ENCODE measurements at places on chromosomes 13 and 19.

DNA sequence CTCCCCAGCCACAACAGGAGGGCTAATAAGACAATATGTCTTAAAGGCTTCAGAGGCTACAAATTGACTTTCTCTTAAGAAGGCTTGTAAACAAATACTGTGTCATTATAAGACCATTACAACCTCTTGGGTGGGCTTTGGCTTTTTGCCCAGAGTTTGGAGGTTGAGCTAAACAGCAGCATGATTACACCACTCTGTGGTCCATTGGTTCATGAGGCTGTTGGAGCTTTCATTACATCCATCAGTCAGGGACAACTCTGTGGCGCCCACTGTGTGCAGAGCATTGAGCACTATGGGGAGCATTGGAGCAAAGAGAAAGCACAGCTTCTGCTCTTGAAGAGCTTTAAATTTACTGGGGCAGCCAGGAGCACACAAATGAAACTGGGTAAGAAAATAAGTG, 75.9 kb downstream of the TNFSF11 start:
- DNase-seq, result no peak

DNA sequence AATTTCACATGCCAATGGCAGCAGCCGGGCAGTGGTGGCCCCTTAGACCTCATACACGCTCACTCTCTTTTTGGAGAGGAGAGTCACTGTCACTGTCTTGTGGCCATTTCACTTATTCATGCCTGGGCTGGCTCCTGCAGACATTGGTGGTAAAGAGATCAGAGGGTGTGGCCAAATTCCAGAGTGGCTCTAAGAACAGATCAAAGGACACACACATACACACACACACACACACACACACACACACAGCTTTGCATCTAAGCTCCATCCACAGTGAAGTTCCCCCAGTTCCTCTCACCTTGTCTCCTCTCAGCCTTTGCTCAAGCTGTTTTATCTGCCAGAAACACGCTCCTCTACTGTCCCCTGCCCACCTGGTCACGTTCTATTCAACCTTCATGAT, 46.5 kb upstream of the KPNA3 start:
- DNase-seq, result no peak

GRCh38 chr13:41458187-41458760, 924 bp downstream of the RGCC start:
- peak; percentile 63 for DNase-seq

- no peak for DNase-seq
These were observed 100.6 kb downstream of the RAP2A start for GRCh38 chr13:97534540-97534939.

DNA sequence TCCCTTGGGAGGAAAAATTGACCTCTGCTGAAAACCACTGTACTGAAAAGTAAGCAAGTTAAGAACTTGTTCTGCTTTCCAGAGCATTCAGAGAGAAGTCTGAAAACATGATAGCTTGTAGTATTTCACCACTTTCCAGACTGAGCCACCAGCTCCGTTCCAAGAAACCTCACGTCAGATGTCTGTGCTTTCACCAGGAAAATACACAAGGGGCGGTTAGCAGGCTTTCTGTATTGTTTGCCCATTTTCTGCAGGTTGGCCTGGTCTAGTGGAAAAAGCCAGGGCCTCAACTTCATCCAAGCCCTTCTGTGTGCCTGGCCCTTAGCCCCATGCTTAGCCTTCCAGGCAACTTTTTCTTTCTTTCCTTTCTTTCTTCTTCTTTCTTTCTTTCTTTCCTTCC, 36.4 kb downstream of the RXFP2 start:
- no peak for DNase-seq

DNA sequence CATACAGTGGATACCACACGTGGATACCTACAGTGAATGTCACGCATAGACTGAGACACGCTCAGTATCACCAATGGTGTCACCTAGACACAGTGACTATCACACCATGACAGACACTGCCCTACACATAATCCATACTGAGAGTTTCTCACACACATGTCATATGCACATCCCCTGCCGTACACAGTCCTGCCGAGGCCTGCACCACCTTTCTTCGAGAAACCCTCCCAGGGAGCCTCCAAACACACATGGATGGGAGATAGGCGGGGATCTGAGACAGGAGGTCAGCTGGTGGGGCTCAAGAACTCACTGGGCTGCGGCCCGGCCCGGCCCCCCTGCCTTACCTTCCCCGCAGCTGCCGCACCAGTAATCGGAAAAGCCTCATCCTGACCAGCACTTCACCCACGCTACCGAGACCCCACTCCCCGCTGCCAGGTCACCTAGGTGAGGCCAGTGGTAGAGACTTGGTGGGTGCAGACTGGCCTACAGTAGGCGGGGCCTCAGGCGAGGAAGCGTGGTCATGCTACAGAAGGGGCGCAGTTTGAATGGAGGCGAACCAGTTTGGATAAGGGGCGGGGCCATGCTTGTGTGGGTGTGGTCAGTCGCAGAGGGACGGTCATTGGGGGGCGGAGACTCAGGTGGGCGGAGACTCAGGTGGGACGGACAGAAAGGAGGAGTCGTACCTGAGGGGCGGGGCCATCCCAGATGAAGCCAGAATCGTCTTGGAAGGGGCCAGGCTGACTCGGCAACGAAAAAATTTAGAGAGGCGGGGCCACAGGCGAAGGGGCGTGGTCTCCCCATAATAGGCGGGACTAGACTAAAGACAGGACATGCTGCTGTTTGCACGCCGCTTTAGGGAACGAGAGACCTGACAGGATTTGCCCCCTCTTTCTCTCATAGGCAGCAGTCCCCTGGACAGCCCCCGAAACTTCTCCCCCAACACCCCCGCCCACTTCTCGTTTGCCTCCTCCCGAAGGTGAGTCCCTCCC, 2.1 kb downstream of the MAST1 start:
- DNase-seq, result peak; percentile 95

DNA sequence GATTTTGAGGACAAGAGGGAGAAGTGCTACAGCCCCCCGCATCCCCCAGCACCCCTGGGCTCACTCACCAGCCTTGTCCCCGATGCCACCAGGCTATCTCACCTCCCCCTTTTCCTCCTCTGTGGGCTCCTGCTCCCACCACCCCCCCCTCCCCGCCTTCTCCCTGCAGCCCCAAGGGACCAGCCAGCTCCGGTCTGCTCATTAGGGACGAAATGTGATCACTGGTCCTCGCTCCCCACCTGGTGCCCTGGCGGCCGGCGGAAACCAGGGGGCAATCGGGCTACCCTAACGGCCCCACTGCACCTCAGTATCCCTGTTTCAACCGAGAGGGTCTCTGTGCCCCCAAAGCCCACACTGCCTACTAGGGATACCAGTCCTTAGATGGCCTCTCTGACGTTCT, 2.7 kb downstream of the GPR4 start:
- DNase-seq, result no peak

DNA sequence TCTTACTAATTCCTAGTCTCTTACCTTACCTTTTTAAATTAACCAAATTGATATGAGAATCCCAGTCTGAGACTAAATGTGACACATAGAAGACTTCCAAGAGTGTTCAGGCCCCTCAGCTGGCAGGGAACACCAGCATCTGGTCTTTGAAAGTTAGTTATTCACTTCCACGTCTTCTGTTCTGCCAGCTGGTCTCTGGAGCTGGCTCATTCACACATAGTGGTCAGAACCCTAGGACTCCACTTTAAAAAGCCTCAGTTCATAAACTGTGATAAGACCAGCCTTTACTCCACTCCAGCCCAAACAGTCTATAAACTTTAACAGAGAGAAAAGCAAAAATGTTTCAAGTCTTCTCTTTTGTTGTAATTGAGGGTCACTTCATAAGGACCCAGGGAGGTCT, 263.0 kb downstream of the DCT start:
- DNase-seq, result no peak

DNA sequence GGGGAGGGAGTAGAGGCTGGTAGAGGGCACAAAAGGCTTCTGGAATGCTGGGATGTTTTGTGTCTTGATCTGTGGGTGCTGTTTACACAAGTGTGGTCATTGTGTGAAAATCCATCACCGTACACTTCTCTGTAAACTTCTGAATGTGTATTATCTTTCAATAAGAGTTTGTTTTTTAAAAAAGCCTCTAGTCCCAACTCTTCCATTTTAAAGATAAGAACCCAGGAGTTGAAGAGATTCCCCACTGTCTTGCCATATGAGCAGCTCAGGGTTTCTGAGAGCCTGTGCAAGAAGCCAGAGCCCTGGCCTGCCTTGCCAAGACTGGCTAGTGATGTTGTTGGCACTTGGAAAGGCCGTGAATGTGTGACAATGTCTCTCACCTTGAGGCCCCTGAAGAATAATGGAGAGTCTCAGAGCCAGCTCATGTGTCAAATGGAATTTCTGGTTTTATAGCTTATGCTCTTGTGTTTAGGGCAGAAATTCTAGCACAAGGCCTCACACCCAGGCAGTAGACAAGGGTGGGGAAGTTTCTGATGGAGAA, 57.5 kb upstream of the NPAS1 start:
- DNase-seq, result no peak

- peak; percentile 50 for DNase-seq
These were observed 40.5 kb downstream of the FAM124A start for GRCh38 chr13:51262501-51263211.

DNA sequence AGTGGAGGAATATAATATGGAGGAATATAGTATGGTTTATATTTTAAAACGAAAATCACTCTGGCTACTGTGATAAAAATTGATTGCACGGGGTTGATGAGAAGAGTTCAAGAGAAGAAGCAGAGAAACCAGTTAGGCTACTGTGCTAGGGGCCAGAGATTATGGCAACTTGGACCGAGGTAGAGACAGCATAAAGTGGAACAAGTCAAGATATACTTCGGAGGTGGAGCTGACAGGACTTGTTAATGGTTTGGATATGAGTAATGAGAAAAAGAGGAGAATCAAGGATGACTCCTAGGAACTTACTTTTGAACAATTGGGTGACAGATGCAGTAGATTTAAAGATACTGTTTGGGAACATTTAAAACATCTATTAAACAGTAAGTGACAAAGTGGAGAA, 6.6 kb upstream of the WDFY2 start:
- DNase-seq, result no peak

DNA sequence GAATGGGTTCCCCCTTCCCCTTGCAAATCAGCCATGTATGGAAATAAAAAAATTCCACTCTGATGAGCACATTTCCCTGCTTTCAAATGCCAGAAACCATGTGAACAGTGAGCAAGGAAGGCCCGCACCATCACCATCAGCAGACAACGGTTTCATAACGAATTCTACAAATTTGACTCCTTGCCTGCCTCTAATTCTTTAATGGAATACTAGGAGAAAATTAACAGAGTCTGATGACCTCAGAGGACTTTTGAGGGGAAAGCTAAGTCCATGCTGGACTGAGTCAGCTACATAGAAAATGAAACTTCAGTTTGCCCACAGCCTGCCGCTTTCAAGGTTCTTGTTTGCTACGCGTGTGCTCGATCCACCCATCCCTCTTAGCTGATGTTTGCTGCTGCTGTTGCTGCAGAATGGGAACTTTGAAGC, 46.7 kb upstream of the KL start:
- no peak for DNase-seq

GRCh38 chr13:103133556-103133955, 67.3 kb upstream of the SLC10A2 start:
- no peak for DNase-seq

DNA sequence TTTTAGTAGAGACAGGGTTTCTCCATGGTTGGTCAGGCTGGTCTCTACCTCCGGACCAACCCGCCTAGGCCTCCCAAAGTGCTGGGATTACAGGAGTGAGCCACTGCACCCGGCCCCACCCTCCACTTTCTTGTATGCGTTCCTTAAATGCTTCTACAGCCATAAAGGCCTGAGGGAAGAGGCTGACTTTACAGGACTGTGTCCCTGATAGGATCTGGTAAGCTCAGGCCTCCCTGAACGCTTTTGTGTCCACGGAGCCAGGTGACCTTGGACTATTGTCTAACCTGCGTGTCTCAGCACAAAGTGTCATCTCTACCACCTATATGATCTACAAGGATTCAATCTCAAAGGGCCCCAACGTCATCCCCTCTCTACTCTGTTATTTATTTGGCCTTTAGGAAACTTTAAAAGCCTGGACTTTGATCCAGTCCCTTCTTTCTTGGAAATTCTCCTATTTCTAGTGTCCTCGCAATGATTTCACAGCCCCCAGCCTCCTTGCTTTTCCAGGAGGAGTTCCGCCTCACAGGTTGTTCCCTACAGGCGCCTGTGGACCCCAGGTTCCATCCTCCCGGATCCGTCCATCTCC, 701 bp downstream of the ZNF552 start:
- no peak for DNase-seq

- no peak for DNase-seq
These were observed 564.5 kb downstream of the FGF9 start for GRCh38 chr13:22235285-22235949.

DNA sequence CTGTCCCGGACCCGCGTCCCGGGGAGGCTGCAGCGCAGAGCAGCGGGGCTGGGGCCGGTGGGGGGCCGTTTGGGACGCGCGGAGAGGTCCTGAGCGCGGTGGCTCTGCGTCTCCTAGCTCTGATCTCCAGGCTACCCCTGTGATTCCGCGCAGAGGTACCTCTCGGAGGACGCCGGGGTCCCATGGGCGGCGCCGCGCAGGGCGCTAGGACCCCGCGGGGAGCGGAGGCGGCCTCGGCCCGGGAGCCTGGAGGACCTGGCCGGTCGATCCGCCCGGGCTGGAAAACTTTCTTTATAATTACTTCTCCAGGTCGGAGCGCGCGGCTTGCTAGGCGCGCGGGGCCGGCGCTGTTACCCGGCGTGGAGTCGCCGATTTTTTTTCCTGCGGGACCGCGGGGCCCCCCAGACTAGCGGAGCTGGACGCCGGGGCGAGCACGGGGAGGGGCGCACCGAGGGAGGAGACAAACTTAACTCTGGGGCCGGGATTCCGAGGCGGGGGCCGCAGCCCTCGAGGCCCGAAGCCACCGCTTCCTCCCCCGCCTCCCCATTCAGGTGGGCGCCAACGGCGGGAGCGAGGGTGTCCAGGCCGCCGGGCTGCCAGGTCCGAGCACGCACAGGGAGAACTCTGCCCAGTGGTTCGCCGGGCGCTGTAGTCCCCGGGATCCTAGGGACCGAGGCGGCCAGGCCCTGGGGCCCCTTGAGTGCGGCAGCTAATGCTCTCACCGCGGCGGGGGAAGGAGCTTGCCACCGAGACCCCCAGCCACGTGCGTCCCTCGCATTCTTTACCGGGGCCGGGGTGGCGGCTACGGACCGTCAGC, 848 bp upstream of the CEBPA start:
- DNase-seq, result peak; percentile 78

- DNase-seq, result no peak
These were observed 268.7 kb downstream of the NHLRC3 start for GRCh38 chr13:39306639-39307589.

DNA sequence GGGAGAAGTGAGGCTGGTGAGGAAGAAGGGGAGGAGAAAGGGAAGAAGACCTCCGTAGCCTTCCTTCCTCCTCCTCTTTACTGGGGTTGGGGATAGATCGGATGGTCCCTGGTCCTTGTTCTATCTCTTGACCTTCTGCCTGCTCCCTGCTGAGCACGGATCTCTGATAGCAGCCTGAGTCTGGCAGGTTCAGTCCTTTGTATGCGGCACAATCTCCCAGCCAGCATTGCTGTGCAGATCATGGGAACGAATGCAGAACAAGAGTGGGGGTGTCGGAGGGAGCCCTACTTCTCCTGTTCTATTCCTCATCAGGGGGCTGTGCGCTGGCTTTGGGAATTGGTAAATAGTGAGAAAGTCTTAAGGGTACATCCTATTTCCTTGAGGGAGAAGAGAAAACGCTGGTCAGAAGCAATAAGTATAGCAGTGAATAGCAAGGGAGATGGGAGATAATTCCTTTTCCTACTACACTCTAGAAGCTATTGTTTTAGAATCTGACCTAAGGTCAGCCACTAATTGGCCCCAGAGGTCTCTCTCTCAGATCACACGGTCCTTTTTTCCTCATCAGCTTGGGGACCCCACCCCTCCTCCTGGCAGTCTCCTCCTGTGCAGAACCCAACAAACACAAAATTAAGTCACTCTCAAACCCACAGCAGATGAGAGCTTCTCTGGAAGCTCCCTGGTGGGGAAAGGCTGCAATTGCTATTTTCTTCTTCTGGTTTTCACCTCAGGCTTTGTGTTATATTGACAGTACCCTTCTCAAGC, 41.0 kb downstream of the KL start:
- DNase-seq, result no peak

Data from posterior cingulate gyrus (tissue), 11 donors.